Transverse colon (tissue), 4 donors: ENCODE measurements at places on chromosomes 3 and 15. TPM values are rescaled to one million over a fixed set of nuclear protein-coding genes. Genes with fewer than 3 reads are reported as not detected.

- DNase-seq, result no peak
Measured at GRCh38 chr3:62277450-62277849, 95.9 kb downstream of the FEZF2 start.

DNA sequence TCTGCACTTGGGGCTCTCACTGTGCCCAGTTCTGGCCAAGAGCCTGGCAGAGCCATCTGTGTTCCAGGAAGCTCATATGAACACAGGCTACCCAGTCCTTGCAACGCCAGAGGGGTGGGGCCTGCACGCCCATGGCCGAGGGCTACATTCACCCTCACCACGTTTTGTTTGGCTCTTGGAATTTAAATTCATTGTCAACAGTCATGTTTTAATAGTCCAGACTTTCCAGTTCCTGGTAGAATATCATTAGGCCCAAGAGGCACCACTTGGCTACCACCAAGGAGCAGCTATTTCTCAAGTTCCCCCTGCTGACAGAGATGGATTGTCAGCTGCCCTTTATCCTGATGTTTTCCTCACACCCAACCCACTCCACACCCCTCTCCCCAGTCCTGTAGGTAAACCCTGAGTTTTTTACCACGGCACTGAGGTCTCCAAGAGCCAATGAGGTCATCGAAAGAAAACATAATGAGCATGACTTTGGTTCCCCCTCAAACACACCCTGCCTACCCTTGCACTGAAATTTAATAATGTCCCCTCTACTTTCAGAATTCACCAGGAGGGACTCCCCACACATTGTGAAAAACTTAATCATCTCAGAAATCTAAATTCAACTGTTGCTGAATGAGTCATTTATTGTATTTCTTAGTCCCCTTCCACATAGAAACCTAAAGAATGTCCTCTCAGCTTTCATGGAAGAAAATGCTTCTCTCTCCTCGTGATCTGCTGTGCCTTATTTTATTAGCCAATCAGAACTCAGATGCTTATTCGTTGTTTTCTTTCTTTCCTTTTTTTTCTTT lies 125.1 kb downstream of the SHQ1 start:
- DNase-seq, result peak; percentile 54

GRCh38 chr3:101142160-101142559 lies 148.9 kb upstream of the ABI3BP start:
- no peak for DNase-seq

GRCh38 chr3:42080453-42080872 lies 10.7 kb upstream of the TRAK1 start:
- DNase-seq, result peak; percentile 58

GRCh38 chr3:151307583-151308488 lies 8.8 kb downstream of the GPR87 start:
- DNase-seq, result no peak

- peak; percentile 81 for DNase-seq
Measured at GRCh38 chr3:39809181-39809994, at the start of gene MYRIP. MYRIP (plus strand) TSS chr3:39809609; CDS start chr3:39900817, 91,208 bp downstream.

DNA sequence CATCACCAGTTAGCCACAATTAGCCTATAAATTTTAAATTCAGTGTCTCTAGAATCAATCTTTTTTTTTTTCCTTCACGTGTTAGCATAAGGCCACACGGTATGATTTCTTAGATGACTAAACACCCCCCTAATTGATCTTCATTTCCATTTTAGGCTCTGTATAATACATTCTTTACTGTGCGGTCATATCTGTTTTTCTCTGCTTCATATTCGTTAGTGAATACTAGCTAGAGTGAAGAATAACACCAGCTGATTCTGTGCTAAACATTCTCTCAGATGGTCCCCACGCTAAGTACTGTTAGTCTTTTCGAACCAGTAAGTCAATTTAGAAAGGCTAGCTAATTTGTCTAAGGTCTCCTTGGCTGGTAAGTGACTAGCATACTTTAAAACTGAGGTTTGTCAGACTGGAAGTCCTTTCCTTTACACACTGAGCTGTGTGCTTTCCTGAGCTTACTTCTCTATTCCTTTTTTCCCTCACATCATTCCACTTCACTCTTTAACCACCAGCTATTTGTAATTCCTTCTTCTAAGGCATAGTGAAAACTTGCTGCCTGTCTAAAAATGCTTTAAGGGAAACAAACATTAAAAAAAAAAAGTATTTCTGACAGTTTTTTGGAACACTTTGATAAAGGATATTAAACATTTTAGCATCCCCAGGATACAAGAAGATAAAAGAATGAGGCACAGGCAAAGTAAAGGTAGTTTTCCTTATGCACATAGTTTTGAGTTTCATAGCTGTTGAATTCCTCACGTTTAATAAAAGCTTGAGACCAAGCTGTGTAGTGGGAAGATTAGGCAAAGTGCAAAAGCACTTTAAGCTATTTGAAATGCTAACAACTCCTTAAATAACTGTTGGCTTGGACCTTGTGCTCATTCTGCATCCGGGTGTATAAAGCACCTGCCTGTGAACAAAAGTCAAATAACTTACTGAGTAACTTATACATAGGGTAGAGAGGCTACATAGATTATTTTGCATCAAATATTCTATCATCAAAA lies 17.1 kb downstream of the ZFAND6 start:
- no peak for DNase-seq

The MEX3B gene
- not detected for total RNA-seq

DNA sequence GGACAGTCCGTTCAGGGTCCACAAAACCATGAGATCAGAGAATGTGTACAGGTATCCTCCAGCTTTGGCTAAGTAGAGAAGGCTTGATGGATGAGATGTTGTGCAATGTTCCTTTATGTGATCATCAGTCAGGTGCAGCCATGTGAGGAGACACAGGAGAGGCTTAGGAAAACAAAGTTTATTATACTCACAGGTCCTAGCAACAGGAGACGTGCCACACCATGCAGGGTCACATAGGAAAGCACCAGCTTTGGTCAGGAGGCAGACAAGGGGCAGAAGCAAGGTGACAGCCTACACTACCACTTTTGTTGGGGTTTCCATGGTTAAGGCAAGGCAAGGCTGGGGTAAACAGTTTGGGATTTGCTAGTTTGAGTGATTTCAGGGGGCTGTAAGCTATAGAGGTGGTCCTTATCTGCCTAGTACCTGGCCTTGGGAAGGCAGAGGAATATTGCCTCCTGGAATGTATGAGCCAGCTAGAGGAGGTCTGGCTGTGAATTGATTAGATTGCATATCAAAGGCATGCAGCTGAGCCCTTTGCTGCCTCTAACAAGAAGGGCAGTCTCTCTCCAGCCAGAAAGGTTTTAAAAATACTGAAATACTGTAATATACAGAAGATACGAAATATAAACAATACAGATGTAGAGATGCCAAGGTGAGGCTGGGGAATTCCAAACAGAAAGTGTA lies 248.6 kb downstream of the RYR3 start:
- no peak for DNase-seq

The CHL1 gene
- 41.5 TPM for total RNA-seq

The GLDN gene
- total RNA-seq, result 2.6 TPM

DNA sequence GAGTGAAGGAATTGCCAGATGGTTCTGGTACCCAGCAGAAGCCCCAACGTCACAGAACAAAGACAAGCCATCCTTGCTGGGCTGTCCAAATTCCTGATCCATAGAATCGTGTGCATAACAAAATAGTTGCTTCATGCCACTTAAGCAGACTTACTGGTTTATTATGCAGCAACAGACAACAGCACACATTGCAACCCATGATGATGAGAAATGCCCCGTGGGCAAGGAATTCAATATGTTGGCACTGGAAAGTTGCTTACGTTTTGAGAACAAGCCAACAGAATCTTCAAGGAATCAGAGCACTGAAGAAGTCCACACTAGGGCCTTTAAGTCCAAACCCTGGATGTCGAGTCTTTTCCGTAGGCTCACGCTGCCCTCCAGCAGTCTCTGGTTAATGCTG lies 40.3 kb downstream of the CCR4 start:
- no peak for DNase-seq

The ITIH3 gene
- not detected for total RNA-seq

DNA sequence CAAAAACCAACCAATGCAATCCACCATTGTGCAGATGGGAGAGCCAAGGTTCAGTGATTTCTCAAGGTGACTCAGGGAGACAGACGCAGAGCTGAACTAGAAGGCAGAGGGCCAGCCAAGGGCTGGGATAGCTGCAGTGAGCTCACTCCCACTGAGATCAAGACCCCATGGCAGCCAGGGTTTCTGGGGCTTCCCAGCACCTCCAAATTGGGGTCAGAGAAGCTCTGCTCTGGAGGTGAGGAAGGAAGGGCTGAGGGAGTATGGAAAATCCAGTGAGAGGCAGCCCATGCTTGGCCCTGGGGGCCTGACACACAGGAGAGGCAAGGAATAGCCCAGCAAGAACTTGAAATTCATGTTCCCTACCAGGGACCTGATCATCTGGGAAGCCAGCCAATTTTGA lies 61.0 kb downstream of the ISG20 start:
- no peak for DNase-seq

The ALDH1A2 gene
- total RNA-seq, result 1.7 TPM

The CFAP100 gene
- not detected for total RNA-seq

- DNase-seq, result no peak
Measured at GRCh38 chr15:50059883-50060282, 59.1 kb downstream of the ATP8B4 start.

GRCh38 chr3:42853056-42853455 lies 22.6 kb downstream of the CYP8B1 start:
- DNase-seq, result no peak

GRCh38 chr3:16290007-16290826 lies 25.2 kb downstream of the OXNAD1 start:
- DNase-seq, result peak; percentile 46
